ENCODE measurements at places on chromosomes 7 and 10. TPM values are rescaled to one million over a fixed set of nuclear protein-coding genes. Genes with fewer than 3 reads are reported as not detected.

The GPR15LG gene
- total RNA-seq, result not detected

GRCh38 chr10:112700215-112700671 is 249.8 kb upstream of the TCF7L2 start:
- DNase-seq, result no peak

GRCh38 chr10:77004917-77005564 is 632.6 kb downstream of the KCNMA1 start:
- DNase-seq, result peak; percentile 52

DNA sequence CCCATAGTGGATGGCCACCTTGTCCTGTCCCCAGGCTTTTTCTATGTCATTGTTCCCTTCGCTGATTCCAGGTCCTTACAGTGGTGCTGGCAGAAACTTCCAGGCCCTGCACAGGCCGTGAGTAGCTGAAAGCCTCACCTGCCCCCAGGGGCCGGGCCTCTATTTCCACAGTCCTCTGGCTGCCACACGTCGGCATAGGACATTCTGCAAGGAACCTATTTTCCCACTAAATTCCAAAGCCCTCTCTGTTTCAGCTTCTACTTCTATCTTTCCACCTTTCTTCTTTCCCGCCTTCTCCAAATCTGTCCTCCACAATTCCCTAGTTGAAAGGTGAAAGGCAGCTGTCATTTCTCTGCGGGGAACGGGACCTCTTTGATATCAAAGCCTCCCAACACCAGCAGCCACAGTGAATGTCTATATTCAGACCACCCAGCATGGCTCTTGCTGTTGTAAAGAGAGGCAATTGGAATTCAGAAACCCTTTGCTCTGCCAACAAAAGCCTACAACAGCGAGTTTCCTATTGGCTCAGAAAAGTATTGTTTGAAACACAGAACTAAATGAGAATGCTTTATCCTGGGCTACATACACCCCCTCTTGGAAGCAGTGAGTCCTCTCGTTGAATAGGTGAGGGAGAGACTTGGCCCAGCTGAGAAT is 607.7 kb downstream of the GALNT17 start:
- no peak for DNase-seq
